EL (cell line): ENCODE measurements at places on chromosomes 2 and 18.

GRCh38 chr18:40159141-40160017 lies 1795.7 kb upstream of the PIK3C3 start:
- no peak for DNase-seq

DNA sequence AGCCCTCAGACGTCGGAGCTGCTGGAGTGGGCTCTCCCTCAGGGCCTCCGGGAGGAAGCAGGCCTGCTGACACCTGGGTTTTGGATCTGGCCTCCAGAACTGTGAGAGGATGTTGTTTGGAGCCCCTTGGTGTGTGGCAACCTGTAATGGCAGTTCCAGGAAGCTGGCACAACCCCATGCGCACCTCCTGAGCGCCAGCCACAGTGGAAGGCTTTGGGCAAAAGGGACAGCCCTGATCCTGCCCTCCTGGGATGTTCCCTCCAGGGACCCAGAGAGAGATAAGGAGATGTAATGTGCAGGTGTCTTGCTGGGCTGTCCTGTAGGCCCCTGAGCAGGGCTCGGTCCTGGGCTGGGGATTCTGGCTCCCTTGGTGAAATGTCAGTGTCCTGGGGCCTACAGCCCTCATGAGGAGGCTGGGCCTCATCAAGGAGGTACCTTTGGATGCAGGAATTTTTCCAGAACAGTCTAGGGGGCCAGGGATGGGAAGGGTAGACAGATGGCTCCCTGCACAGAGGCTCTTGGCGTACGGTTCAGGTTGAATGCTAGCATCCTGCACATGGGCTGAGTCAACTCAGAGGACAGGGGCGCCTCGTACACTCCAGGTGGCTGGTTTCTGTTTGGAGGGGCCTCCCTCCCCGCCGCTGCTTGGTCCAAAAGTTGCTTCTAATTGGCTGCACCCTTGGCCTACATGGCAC lies 61.1 kb downstream of the ASB1 start:
- DNase-seq = no peak

GRCh38 chr2:112724591-112725525 lies 4.0 kb downstream of the NT5DC4 start:
- DNase-seq = peak; percentile 35

- no peak for DNase-seq
Measured at GRCh38 chr2:53765767-53766166, 1.8 kb upstream of the CHAC2 start.

GRCh38 chr18:4765401-4765800 lies 310.3 kb upstream of the DLGAP1 start:
- DNase-seq = no peak

- no peak for DNase-seq
Measured at GRCh38 chr18:20966795-20967194, 144.8 kb downstream of the ROCK1 start.

DNA sequence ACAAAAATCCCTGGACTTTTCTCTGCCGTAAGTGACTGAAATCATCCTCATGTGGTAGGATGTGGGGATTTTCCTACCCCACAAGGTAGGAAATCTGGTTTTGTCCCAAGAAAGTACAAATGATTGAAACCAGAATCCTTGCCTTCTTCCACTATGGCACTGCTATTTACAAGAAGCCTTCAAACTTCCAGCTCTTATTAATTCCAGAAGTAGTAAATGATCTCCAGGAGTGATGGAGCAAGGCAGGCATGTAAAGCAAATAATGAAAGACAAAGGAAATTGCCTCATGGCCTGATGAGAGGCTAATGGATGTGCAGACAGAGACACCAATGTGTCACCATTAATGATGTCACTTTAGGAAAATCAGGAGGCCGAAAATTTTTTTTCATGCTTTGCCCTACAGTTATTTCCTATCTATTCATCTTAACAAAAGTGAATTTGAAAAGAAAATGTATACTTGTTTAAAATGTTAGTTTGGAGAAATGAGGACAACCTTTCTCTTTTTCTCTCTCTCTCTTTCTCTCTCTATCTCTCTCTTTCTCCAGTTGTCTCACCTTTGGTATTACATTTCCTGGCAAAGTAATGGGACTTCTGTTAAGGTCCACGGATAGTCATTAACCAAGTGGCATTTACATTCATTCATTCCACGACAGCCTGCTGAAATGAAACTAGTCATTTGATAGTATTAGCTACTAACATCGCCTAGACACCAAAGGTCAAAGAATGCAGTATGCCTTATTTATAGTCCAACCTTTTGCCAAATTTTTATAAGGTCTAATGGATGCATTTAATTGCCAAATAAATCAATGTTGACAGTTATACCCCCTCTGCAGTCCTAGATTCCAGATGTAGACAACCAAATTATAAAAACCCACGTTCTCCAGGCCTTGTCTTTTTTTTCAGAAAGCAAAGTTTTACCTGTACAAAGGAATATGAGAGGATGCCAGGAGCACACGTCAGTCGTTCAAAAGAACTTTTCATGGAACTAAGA lies 5.0 kb upstream of the EVA1A start:
- peak; percentile 56 for DNase-seq

- DNase-seq = no peak
Measured at GRCh38 chr2:217856159-217856558, 146.6 kb downstream of the TNS1 start.

GRCh38 chr2:38997781-38998180 lies 108.1 kb downstream of the ARHGEF33 start:
- peak; percentile 78 for DNase-seq

DNA sequence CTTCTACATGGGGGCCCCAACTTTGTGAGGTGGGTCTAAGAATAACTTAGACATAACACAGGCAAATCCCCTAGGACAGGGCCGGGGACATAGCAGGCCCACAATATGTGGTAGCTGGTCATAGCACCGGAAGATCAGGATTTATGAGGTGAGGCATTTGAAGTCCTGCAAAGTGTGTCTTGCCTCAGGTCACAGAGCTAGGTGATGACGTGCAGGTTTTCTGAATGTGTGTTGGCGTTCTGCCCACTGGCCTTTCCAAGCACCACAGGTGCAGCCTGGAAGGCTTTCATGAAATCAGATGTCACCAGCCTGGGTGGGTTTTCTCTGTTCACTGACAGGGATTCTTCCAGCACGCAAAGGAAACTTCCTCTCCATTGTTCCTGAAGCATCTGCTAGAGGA lies 119.1 kb downstream of the LRATD1 start:
- no peak for DNase-seq

DNA sequence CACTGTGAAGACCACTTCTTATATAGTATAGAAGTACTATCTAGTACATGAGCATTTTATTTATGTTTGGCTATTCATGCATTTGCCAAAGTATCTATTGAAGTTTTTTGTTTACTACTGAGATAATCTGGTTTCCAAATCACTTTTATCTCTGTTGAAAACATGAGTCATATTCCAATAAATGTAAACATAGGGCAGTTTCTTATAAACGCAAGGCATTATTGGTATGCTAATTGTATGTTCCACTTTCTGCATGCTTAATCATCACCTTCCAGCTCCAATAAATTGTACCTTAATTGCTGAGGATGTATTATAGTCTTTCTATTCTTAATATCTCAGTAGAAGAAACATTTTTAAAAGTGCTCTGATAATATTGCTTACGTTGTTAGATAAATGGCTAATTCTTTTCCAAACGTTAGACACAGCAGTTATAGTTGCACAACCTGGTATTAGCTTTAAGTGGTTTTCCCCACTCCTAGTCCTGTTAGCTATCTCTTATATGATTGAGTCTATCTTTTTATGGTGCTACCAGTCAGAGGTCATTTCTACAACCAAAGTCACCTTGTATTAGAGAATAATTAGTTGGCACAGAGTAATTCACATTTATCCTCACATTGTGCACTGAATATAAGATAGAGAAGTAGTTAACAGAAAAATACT lies 17.2 kb downstream of the ITGA4 start:
- no peak for DNase-seq

DNA sequence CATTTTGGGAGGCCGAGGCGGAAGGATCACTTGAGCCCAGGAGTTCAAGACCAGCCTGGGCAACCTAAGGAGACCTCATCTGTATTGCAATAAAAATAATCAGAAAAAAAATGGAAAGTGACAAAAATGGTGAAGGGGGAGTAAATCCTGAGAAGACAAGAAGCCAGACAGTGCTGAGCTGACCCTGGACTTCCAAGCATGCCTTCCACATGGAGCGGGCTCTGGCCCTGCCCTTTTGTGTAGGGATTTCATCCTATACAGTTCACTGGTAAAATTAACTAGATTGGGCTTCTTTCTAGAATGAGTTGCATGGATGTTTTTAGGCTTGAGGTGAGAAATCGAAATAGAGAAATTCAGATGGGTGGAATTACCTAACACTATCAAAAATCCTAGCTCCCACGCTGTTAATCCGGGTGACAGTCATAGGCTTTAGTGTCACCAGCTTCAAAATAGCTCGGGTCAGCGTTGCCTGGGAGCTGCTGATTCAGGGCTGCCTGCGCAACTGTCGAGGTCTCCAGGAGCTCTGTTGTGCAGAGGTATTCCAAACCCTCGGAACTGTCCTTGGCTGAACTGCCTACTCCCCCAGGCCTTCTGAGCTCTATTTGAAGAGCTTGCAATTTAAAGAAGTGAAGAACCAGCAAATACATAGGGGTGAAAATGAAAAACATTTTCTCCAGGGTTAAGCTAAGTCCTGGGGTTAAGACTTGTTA lies 21.5 kb upstream of the ZNF532 start:
- no peak for DNase-seq

GRCh38 chr2:209900638-209901037 lies 101.8 kb upstream of the RPE start:
- DNase-seq = no peak

DNA sequence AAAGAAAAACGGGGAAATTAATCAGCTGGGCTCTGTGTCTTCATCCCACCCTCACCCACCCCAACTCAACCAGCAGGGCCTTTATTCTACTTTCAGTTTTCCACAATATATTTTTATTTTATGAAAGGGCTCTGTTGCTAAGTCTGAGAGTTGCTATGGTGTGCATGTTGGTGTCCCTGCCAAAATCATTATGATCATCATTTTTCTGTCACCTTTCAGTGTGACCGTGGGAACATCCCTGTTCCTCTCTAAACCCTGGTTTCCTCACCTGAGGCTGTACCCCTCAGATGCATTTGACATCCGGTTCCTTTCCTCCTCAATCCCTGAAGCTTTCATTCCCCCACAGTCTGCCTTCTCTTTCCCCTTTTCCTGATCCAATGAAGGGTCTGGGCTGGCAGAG lies 180.5 kb downstream of the ZFP36L2 start:
- no peak for DNase-seq

GRCh38 chr18:58927659-58928058 lies 63.0 kb downstream of the ZNF532 start:
- no peak for DNase-seq

- DNase-seq = peak; percentile 23
Measured at GRCh38 chr2:209579230-209579749, 155.4 kb downstream of the MAP2 start.

DNA sequence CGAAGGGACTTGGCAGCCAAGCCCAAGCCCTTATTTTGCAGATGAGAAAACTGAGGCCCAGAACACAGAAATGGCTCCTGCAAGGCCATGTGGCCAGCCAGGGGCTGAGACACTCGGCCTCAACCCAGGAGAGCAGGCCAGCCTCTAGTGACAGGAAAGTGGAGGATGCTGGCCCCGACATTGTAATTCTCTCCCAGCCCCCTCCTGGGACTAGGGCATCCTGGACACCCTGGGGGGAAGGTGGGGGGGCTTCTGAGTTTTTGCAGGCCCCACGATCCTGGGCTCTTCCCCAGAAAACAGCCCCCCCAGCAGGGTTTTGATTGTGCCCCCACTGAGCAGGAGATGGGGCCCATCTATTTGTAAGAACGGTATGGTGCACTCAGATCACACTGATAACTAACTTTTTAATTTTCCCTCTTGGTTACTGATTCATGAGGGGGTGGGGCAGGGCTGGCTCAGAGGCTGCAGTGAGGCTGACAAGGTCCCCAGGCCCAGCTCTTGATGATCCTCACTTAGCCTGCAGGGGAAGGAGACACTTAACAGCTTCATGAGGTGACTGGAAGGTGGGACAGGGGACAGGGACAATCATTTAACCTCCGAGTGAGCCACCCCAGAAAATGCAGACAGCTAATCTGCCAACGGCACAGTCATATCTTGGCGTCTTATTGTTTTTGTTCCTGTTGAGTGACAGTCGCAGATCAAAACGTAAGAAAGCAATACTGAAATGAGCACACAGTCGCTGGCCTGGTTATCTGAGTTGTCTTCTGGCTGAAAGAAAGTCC lies 18.9 kb downstream of the SMAD7 start:
- no peak for DNase-seq

DNA sequence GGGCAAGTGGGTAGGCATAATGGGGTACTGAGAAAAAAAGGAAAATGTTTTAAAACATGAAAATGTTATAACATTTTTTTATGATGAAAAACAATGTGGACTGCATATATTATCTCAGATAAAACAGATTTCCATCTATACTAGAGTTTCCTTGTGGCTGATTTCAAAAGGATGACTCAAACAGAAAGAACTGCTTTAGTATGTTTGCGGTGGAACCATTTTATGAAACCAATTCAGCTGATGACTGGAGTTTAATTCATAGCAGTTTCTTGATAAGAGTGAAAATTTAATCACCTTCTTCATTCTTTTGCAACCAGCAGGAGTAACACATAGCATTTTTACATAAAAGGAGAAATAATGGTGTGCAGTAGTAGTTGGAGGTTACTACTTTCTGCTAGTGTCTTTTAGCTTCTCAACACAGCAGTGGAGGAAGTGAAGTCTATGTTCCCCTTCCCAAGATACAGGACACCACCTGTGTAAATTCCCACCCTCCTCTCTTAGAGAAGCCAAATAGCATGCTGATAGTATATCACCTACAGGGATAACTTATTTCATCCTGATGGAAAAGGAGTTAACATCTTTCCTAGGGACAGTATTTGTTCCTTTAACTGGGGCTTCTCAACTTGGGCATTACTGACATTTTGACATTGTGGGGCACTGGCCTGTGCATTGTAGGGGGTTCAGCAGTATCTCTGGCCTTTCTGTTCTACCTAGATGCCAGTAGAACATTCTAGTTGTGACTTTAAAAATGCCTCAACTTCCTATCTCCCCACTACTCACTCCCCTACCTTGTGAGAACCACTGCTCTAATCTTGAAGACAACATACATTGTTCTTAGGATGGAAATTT lies 29.9 kb downstream of the PELI1 start:
- DNase-seq = peak; percentile 68

- peak; percentile 48 for DNase-seq
Measured at GRCh38 chr18:5868218-5868854, 27.0 kb downstream of the TMEM200C start.

DNA sequence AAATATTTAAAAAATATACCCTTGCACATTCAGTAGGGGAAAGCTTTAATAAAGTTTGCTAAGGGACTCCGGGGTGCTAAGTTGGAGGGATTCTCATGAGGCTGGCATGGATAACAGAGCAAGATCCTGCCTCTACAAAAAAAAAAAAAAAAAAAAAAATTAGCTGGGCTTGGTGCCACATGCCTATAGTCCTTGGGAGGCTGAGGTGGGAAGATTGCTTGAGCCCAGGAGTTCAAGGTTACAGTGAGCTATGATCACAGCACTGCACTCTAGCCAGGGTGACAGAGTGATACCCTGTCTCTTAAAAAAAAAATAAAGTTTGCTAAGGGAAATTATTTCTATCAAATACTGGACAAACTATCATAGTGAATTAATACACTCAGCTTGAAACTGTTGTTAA lies 17.3 kb upstream of the GPR75 start:
- DNase-seq = no peak
